Panc1 (cell line): ENCODE measurements at places on chromosomes 2 and 18.
A peak's percentile ranks its signal among the peaks of the same experiment; 100 is the strongest.

DNA sequence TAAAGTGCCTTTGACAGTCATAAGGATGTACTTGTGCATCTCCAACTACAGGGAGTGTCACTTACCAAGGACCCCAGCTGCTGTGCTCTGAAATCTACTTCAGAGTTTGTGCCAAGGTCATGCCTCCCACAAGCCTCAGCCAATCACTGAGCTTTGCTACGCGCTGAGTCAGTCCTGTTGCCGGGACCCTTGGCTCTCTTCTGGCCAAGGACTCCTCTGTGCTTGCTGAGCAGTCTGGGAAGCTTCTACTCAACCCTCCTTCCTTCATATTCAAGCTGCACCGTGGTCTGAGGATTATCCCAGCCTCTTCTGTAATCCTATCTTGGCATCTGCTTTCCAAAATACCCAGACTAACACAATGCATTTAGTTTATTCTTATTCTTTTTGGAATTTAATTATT is 398.9 kb upstream of the FANCL start:
- no peak for DNase-seq

DNA sequence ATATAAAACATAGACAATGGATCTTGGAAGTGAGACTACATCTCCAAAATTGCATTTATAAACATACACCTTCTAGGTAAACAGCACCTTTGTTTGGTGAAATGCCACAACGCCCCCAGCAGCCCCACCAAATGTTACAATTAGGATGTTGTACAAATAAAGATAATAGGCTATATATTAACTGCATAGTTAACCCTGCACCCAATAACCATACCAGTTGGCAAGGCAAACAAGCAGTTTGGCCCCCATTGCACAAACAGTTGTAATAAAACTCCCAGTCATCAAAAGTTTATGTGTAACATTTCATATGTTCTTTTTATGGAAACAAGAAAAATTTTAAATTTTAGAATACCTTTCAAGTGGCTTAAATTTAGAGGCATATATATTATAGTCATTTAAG is 67.3 kb downstream of the PRPF40A start:
- no peak for DNase-seq

GRCh38 chr2:168819829-168820489 is 17.5 kb downstream of the NOSTRIN start:
- DNase-seq, result no peak

DNA sequence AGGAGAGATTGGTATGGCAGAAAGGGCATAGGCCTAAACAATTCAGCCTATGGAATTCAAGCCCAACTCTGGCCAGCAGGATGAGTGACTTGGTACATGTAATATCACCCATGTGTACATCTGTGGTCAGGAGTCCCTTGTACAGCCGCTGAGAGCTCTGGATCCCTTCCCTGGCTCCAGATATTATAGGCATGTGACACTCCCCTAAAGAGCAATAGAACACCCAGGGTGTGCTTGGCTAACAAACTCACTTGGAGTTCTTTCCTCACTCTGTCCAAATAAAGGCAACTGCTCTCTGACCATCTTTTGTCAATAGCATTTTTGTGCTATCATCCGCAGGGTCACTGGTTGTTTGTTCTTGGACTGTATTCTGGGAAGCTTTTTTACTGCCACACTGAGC is 197.4 kb upstream of the NCKAP5 start:
- no peak for DNase-seq

GRCh38 chr2:104041351-104041750 is 812.6 kb upstream of the POU3F3 start:
- no peak for DNase-seq

GRCh38 chr18:70154591-70155194 is 50.8 kb downstream of the RTTN start:
- DNase-seq, result no peak

- peak; percentile 2 for DNase-seq
These were observed 146.6 kb downstream of the ZNF516 start for GRCh38 chr18:76348267-76349066.

DNA sequence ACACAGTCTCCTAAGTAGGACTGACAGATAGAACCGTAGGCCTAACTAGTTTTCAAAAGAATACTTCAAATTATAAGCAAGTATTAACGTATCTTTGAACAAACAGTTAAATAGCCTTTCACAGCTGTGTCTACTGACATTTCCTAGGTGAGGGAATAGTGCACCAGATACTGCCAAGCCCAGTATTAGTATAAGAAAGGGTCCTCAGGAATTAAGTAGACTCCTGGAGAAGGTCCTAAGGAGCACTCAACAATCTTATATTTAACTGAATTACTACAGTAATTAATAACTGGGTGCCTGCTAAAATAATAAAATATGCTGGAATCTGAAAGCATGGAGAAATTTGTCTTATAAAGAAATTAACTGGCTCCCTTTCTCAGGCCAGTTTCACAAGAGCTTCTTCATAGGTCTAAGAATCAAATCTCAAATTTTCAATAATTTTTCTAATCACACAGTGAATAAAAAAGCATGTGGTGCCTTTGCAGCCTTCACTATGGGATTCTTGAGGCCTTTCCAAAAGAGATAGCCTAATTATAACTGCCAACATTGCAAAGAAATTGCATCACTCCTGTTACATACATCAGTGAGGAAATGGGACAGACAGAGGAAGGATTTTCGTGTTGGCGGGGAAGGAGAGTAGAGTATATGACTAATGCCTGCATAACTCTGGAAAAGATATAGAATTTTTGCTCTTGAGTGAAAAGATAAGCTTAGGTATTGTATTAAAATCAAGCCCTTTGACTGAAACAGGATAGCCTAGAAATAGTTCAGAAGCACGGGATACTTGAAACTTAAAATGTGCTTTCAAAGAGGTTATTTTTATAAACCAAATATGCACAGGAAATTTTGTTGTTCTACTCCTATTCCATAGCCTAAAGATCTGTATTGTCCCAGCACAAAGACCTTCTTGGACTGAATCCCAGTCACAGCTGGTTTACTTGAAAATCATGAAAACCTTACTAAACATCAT is 228.6 kb upstream of the STK17B start:
- peak; percentile 52 for DNase-seq
